GM23338 (cell line): ENCODE measurements at places on chromosomes 2 and 18.
A peak's percentile ranks its signal among the peaks of the same experiment; 100 is the strongest.

DNA sequence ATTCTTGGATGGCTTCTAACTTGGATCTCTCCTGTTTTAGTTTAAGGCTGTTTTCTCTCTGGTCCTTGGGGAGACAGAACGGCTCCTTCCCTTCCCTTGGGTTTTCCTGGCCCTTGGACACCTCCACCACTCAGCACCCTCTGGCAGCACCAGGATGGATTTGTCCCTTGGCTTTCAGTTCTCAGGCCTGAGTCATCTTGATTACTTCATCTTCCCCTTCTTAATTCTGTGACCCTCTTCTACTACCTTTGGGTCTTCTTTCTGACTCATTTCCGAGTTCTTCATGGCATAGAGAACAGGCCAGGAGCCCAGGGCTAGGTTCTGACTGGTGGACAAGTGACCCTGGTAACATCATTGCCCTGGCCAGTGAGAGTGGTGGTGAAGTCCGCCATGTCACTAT is 14.9 kb downstream of the IGFBP2 start:
- no peak for DNase-seq

- DNase-seq = peak; percentile 66
These were observed 28.4 kb downstream of the NRXN1 start for GRCh38 chr2:51003345-51004192.

- no peak for DNase-seq
These were observed 663.6 kb upstream of the NRXN1 start for GRCh38 chr2:51695531-51695930.

DNA sequence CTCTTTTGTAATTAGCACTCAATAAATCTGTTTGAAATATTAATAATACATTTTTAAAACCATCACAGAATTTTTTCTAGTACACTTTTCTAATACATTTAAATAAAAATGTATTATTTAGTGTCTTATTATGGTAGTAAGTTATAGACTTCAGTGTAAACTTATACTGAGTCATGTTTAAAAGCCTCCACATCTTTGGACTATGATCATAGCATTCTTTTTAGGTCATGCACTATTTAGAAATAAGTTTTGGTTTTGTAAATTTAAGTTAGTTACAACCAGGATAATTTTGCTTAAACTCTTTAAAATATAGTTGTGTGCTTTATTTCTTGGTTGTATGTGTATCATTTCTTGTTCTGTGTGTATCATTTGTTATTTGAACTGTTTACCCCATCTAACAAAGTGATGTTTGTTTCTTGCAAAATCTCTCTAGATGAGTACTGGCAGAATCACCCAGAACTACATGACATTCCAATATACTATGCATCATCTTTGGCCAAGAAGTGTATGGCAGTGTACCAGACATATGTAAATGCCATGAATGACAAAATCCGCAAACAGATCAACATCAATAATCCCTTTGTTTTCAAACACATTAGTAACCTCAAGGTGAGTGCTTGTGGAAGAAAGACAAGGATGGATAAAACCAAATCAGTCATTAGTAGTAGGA is 16.7 kb downstream of the CPSF3 start:
- DNase-seq = no peak

DNA sequence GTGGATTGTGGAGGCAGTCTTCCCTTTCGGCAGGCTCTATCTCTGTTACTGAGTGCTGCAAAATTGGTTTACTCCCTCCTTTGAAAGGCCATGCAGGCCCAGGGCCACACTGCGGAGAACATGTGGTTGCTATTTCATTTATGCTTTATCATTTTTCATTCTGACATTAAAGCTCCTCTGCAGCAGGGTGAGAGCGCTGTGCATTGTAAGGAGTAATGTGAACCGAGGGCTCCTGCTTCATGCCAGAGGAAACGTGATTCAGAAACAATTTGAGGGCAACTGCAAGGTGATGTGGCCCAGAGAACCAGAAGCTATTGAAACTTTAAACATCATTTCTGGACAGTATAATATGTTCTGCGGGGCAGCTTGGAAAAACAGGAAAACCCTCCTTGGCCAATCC is 341.6 kb upstream of the NT5C1B start:
- DNase-seq = no peak

DNA sequence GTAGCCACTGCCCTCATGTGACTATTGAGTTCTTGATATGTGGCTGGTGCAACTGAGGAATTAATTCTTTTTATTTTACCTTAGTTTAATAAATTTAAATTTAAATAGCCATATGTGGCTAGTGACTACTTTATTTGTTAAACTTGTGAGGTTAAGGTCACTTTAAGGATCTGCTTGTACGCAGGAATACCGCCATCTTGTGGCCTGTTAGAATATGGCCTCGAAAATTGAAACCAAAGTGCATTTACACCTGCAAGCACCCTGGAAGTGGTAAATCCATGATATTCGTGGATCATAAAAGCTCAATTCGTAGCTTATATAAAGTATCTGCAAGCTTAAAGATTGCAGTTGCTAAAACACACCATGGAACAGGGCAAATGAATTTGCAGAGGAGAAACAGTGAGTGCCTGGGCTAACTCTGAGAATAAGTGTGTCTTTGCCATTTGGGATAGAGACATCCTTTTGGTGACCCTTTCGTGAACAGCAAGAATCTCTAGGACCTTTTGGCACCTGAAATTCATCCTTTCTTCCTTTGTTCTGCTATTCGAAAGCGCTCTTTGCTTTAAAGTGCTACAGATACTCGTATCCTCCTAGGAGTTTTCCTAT is 59.9 kb upstream of the REG3A start:
- DNase-seq = peak; percentile 88

GRCh38 chr2:47452761-47453160 is 49.8 kb downstream of the MSH2 start:
- no peak for DNase-seq

GRCh38 chr2:1157107-1157506 is 206.5 kb downstream of the SNTG2 start:
- no peak for DNase-seq

GRCh38 chr2:55618275-55619055 is 1.0 kb upstream of the PPP4R3B start:
- peak; percentile 73 for DNase-seq

GRCh38 chr2:54107903-54108615 is 7.4 kb upstream of the ACYP2 start:
- DNase-seq = no peak

DNA sequence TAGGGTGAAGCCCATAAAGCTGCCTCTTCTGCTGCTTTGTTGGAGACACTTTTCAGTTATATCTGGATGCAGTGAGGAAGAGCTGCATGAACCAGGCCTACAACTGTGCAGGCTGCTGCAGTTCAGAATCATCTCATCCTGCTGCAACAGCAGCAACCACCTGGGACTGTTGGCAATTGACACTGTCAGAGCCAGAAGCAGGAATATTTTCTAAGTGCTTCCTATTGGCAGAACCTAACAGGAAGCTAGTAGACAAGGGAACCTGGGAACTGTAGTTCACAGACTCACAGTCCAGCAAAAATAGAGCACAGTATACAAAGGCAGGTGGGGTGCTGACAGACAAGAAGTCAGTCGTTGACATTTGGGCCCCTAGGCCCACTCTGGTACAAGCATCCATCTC is 452.9 kb upstream of the SPRED2 start:
- DNase-seq = peak; percentile 15

GRCh38 chr2:26675651-26676255 is 16.8 kb upstream of the KCNK3 start:
- DNase-seq = no peak

DNA sequence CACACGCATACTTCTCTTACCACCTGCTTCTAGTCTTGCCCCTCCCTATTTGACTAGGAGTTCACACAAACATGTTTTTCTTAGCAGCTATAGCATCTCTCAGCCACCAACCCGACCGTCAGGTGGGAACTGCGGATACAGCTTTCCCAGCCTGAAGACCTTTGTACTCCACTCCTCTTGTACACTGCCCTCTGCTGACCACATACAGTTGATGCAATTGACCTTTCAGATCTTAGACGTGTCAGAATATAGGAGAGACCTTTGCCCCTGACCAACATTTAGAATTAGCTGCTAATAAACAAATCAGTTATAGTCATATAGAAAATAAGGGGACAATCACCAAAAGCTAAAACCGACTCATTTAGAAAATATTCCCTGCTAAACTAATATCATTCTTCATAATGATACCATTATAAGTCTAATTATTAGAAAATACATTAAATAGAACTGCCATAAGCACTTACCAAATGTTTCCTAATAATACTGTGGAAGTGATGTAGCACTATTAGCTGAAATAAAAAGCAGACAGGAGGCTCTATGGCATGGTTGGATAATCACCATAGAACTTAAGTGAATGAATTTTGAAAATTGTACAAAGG is 208.4 kb downstream of the RAD51AP2 start:
- DNase-seq = peak; percentile 94

- DNase-seq = no peak
These were observed 101.4 kb upstream of the RNU4ATAC start for GRCh38 chr2:121429119-121429903.

DNA sequence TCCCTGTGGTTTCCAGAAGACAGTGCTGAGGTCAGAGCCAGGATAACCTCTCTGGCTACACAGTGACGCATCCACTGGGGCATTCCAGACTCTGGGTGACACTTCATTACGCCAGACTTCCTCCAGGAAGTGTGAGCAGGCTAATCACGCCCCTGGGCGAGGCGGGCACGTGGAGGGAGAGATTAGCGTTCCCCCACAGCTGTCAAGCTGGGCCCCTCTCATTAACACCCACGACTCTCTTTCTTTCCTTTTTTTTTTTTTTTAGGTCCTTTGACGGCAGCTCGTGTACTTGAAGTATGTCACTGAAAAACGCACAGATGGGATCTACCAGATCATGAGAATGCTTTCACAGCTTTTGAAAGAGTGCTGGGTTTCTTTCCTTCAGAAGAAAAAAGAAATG is 274.6 kb downstream of the AFF3 start:
- DNase-seq = no peak

GRCh38 chr2:240635121-240635997 is 10.1 kb downstream of the GPR35 start:
- no peak for DNase-seq

- DNase-seq = no peak
These were observed 725 bp downstream of the FBXO48 start for GRCh38 chr2:68466361-68466777.

DNA sequence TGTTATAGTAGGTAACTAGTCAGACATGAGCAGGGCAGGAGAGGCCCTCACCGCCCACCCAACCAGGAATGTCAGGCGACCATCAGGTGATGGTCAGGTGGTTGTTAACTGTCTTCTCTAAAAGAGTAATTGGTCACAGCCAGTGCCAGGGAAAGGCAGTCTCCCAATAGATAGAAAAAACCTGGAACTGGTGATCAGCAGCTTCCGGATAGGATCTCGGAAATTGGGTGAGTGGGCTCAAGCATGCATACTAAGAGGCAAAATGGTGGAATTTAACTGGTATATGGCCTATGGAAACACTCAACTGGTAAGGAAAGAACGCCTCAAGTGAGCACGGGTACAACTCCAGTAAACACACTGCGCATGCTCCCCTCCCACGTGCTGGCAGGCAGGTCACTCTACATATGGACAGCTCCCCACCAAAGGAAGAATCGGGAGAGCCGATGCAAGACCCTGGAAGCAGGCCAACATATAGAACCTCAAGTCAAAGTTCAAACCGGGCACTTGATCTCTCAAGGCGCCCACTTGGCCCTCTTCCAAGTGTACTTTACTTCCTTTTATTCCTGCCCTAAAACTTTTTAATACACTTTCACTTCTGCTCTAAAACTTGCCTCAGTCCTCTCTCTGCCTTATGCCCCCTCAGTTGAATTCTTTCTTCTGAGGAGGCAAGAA is 43.5 kb upstream of the TMEM131 start:
- DNase-seq = no peak

GRCh38 chr2:128241896-128242295 is 76.8 kb downstream of the HS6ST1 start:
- DNase-seq = no peak

- DNase-seq = no peak
These were observed 5.5 kb upstream of the ARL4C start for GRCh38 chr2:234502285-234502918.

GRCh38 chr18:24019641-24020331 is 5.2 kb downstream of the TTC39C start:
- no peak for DNase-seq

DNA sequence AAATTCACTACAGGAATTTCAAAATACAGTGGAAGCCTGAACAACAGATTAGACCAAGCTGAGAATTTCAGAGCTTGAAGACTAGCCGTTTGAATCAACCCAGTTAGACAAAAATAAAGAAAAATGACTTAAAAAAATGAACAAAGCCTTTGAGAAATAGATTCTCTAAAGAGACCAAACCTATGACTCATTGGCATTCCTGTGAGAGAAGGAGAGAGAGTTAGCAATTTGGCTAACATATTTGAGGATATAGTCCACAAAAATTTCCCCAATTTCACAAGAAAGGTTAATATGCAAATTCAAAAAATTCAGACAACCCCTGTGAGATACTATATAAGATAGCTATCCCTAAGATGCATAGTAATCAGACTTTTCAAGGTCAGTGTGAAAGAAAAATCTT is 78.0 kb downstream of the MYO3B start:
- no peak for DNase-seq

DNA sequence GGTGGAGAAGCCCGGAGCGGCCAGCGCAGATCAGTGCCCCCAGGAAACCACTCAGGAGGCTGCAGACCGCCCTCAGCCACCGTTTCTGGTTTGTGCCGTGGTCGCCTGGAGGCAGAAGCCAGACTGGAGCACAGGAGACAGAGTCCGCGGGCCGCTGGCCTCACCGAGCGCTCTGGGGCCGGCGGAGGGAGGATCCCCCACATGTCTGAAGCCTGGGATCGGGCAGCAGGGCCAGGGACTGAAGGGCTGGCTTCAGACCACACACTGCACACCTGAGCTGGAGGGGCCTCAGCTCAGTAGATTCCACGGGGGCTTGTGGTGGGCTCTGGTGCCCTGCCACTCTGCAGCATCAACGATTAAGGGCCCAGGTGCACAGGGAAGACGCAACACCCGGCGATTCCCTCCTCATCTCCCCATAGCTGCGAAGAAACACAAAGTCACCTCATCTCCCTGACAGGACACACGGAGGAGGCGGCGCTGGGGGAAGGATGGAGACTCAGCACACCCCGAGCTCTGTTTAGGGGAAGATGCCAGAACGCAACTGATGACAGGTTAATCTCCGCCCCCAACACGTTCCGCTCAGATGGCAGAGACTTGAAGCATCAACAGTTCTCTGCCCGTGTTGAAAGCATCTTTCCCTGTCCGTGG is 408.1 kb downstream of the GALR1 start:
- DNase-seq = no peak

- DNase-seq = no peak
These were observed 12.5 kb downstream of the TTLL4 start for GRCh38 chr2:218722876-218723785.

GRCh38 chr2:239400596-239401066 is at the start of gene HDAC4:
Gene HDAC4, minus strand, starts transcription at chr2:239401020. Its CDS starts 48,321 bp downstream, at chr2:239352699.
- no peak for DNase-seq

DNA sequence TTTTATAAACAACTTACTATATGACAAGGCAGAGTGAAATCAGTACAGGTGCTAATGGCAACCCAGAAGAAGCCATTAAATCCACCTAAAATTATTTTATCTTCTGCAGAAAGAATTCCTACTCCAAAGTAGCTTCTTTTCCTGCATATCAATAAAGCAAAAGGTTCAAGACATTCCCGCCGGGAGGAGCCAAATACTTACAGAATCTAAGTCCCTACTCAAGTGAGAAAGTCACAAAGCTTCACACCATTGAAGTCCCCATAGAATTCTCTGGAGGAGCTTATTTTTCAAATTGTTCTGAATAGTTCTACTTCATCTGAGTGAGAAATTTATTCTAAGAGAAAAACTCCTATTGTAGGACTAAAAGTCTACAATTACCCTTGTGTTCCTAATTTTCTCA is 233.7 kb upstream of the HNRNPA3 start:
- no peak for DNase-seq

GRCh38 chr2:129923265-129924091 is 56.0 kb upstream of the RAB6C start:
- DNase-seq = peak; percentile 90
